ENCODE measurements at places on chromosomes 7 and 10. TPM values are rescaled to one million over a fixed set of nuclear protein-coding genes. Genes with fewer than 3 reads are reported as not detected.

Gene BAIAP2L1
- 29.0 TPM for total RNA-seq

Gene CDH23
- total RNA-seq: 0.35 TPM

Gene TFPI2
- 98.0 TPM for total RNA-seq

Gene PLEKHS1
- not detected for total RNA-seq

Gene GALNT17
- not detected for total RNA-seq

Gene KLF14
- total RNA-seq: not detected

Gene UROS
- 58.9 TPM for total RNA-seq

Gene CHRM2
- 0.14 TPM for total RNA-seq

Gene FAM180A
- not detected for total RNA-seq

Gene FXYD4
- total RNA-seq: not detected

Gene SPDYE5
- not detected for total RNA-seq

Gene PPP1R17
- total RNA-seq: not detected

Gene LBX1
- not detected for total RNA-seq

Gene PRLHR
- not detected for total RNA-seq

Gene SLC18A2
- not detected for total RNA-seq

Gene STN1
- total RNA-seq: 41.2 TPM

Measured in airway epithelial cell (primary cell).